B cell (primary cell): ENCODE measurements at places on chromosomes 12 and 14. TPM values are rescaled to one million over a fixed set of nuclear protein-coding genes. Genes with fewer than 3 reads are reported as not detected.

- no peak for DNase-seq
Observed at GRCh38 chr14:58782011-58782410, 144.2 kb downstream of the DACT1 start.

DNA sequence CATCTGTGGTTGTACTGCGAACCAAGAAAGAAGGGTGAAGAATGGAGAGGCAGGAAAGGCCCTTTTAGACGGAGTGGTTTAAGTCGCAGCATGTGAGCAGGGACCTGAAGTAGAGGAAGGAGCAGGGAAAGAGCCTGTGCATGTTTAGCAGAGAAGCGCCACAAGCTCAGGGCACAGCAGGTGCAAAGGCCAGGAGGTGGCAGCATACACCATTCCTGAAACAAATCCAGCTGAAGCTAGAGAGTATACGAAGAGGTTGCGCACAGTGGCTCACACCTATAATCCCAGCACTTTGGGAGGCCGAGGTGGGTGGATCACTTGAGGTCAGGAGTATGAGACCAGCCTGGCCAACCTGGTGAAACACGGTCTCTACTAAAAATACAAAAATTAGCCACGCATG, 49.9 kb downstream of the HELB start:
- DNase-seq = peak; percentile 29

- peak; percentile 64 for DNase-seq
Observed at GRCh38 chr14:31945074-31945613, 132.0 kb upstream of the ARHGAP5 start.

GRCh38 chr12:108731105-108731865, at the start of gene CORO1C:
TSS of gene CORO1C (minus strand) at chr12:108731518. CDS start at chr12:108701318, 30,200 bp downstream.
- DNase-seq = peak; percentile 97

- DNase-seq = no peak
Observed at GRCh38 chr14:67269298-67270060, 28.2 kb downstream of the PALS1 start.

DNA sequence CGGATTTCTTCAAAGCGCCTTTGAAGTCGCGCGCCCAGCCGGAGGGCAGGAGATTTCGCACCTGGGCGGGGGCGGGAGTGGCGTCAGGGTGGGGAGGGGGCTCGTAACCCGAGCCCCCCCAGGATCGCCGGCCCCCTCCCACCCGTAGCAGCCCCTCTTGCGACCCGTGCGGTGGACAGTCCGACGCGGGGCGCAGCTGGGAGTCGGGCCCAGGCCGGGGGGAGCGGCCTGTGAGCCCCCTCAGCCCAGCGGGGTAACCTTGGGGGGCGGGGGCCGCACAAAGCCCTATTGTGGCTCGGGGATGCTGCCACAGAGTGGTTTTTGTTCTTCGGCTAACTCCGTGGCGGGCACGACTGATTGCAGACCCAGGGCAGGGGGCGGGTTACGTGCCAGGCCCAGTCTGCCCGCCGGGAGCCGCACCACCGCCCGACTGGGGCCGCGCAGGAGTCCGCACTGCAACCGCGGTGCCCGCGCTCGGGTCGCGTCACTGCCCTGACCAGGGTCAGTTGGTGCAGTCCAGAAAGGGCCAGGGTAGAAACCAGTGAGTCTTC, 4.2 kb upstream of the AAAS start:
- DNase-seq = peak; percentile 54

- DNase-seq = no peak
Observed at GRCh38 chr12:80912901-80913770, 24.6 kb downstream of the LIN7A start.

GRCh38 chr14:73463411-73463810, 5.1 kb upstream of the NUMB start:
- DNase-seq = no peak

Gene CRIP2
- polyA plus RNA-seq = 16.8 and 81.6 TPM in 2 replicates

- DNase-seq = no peak
Observed at GRCh38 chr12:52190860-52191729, 719 bp downstream of the KRT80 start.

Gene CCDC184
- polyA plus RNA-seq = 1.4 and 1.6 TPM in 2 replicates
